Activated T-helper 9 cell treated with anti-CD3 and anti-CD28 coated beads, Interleukin-2, amount 50 U/mL, for 16 hours (primary cell): ENCODE measurements at places on chromosomes 3 and 15.

DNA sequence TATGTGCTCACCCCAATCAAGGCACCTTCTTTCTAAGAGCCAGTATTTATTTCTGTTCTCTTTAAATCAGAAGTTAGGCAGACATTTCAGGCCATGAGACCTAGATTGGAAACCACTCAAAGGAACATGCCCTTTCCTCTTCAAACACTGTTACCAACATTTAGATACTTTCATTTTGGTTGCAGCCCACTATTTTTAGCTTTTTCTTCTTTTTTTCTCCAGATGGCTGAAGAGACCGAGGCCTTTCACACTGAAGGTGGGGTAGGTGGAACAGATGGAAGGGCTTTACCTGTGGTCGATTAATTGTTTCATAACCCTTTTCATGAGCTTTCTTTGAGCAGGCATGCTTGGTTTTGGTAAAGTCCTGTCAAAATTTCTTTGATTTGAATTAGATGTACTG lies 10.9 kb upstream of the LZTFL1 start:
- no peak for DNase-seq

- DNase-seq, result no peak
Measured at GRCh38 chr3:25663347-25663868, 1.3 kb downstream of the TOP2B start.

GRCh38 chr15:57769266-57769665 lies 62.8 kb downstream of the POLR2M start:
- no peak for DNase-seq

GRCh38 chr15:71530116-71530515 lies 280.2 kb upstream of the NR2E3 start:
- DNase-seq, result no peak

- no peak for DNase-seq
Measured at GRCh38 chr3:150293401-150294001, 114.6 kb upstream of the TSC22D2 start.

- DNase-seq, result no peak
Measured at GRCh38 chr3:38608086-38608775, 41.3 kb downstream of the SCN5A start.
